Hematopoietic multipotent progenitor cell treated with erythropoietin and hydrocortisone succinate and interleukin-3 and kit ligand, for 6 days (in vitro differentiated cells): ENCODE measurements at places on chromosomes 7 and 10.

GRCh38 chr7:43559171-43559945, 23.6 kb upstream of the STK17A start:
- no peak for DNase-seq

GRCh38 chr7:27973625-27974024, 207.0 kb downstream of the JAZF1 start:
- DNase-seq: no peak

DNA sequence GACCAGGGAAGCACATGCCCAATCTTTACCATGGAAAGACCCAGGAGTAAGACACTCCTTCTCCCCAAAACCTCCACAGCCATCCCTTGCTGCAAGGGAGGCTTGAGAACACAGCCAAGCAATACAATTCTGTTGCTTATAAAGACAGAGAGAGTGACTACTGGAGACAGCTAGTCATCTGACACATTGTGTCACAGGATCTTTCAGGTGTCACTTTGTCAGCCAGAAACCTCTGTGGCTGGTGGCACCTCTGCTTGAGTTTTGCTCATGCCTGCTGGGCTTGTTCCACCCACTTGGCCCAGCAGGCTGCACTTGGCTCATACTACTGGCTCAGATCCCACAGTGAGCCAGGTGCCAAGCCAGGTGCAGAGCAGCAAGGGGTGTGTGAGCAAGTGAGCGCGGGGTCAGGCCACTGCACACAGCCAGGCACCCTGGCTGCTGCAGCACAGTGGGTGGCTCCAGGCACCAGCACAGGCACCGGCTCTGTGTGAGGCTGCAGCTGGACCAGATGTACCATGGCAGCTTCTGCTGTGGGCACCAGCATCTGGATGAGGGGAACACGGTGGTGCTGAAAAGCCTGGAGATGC, 12.4 kb upstream of the PRLHR start:
- no peak for DNase-seq

- DNase-seq: no peak
Measured at GRCh38 chr10:114271779-114272167, 32.7 kb downstream of the VWA2 start.

- no peak for DNase-seq
Measured at GRCh38 chr7:473870-474604, 45.6 kb downstream of the PDGFA start.

DNA sequence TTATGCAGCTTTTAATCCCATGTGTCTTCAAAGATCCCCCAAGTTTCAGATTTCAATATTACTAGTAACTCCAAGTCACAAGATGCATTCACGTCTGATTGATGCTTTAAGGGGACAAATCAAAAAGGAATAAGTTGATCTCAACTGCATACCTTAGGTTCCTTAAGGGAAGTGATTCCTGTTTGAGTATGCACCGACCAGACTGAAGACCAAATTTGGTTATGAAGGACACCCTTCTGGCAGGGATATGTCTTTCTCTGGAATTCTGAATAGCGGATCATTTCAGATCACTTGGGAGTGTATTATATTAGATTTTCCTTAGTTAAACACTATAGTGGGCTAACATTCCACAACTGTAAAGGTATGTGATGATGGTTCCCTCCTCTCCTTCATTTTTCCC, 4.3 kb downstream of the KIF5B start:
- no peak for DNase-seq

- DNase-seq: peak; percentile 51
Measured at GRCh38 chr7:101816595-101817470, 593 bp upstream of the CUX1 start.

- DNase-seq: no peak
Measured at GRCh38 chr7:104986628-104987259, 27.3 kb upstream of the KMT2E start.

GRCh38 chr10:77710081-77710551, 72.5 kb upstream of the KCNMA1 start:
- no peak for DNase-seq

GRCh38 chr10:123883673-123884320, 7.8 kb downstream of the CPXM2 start:
- DNase-seq: no peak

DNA sequence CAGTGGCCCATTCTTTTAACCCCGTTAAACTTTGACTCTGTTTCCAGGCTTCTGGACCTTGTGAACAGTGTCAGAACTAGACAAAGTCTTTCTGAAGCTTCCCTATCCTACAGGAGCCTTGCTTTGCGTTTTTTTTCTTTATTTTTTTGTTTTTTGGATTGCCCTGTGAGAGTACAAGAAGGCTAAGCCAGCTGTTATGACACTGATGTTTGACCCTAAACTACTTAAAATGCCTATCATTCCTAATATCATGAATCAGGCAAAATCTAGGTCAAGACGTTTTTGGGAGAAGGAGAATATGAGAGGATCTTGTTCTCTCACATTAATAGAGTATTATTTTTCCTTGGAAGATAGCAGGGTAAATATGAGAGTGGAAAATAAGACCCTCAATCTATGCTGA, 79.8 kb downstream of the EPDR1 start:
- no peak for DNase-seq

- DNase-seq: no peak
Measured at GRCh38 chr10:34811126-34811967, 3.7 kb downstream of the PARD3 start.

DNA sequence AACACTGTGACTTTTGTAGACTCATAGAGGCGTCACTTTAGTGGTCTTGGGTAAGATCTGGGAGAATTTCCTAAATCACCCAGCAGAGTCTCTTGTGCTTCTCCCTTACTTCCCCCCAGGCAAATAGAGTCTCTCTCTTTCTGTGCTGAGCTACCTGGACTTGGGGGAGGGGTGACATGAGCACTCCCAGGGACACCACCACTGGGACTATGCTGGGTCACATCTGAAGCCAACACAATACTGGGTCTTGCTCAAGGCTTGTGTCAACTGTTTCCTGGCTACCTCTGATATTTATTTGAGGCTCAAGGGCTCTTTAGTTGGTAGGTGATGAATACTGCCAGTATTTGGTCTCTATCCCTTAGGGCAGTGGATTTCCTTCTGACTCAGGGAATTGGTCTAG, 214.6 kb upstream of the TPK1 start:
- no peak for DNase-seq

DNA sequence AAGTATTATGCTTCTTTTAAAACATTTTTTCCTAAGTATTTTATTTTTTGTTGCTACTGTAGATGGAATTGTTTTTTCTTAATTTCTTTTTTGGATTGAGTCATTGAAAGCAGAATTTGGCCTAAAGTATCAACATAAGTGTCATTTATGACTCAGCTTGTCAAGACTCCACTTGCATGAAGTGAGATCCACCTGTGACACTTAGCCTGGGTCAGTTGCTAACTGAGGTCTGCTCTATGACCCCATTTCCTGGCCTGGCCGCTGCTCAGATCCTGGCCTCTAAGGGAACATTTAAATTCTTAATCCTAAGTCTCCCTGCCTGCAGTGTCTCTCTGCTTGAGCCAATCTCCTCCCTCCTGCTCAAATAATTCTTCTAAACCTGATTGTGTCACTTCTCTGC, 35.5 kb downstream of the TMEM270 start:
- DNase-seq: no peak

DNA sequence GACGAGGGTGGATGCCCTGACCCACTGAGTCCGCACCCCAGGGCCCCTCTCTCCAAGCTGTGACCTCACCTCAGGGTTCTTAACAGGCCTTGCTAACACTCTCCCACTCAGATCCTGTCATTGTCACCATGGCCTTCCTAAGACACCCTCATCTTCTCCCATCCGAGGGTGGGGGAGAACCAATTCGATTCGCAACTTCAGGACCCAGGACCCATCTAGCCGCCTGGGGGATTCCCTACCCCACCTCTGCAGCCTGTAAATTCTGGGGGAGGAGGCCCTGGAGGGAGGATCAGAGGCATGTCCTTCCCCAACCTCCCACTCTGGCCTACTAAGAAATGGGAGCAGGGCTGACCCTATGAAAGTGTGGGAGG, 17.4 kb downstream of the TRIM8 start:
- no peak for DNase-seq

- no peak for DNase-seq
Measured at GRCh38 chr7:19117870-19118608, 603 bp upstream of the TWIST1 start.

- no peak for DNase-seq
Measured at GRCh38 chr10:15238555-15239335, 70.3 kb upstream of the NMT2 start.

DNA sequence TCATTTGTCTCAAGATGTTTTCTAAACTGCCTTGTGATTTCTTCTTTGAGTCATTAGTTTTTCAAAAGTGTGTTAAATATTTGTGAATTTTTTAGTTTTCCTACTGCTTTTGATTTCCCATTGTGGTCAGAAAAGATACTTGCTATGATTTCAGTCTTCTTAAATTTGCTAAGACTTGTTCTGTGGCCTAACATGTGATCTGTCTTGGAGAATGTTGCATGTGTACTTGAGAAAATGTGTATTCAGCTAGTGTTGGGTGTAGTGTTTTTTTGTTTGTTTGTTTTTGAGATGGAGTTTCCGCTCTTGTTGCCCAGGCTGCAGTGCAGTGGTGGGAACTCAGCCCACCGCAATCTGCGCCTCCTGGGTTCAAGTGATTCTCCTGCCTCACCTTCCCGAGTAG, 28.6 kb downstream of the BMPR1A start:
- no peak for DNase-seq

- no peak for DNase-seq
Measured at GRCh38 chr7:25408876-25409275, 180.6 kb upstream of the NPVF start.

- no peak for DNase-seq
Measured at GRCh38 chr10:100733329-100733728, 12.1 kb upstream of the PAX2 start.

DNA sequence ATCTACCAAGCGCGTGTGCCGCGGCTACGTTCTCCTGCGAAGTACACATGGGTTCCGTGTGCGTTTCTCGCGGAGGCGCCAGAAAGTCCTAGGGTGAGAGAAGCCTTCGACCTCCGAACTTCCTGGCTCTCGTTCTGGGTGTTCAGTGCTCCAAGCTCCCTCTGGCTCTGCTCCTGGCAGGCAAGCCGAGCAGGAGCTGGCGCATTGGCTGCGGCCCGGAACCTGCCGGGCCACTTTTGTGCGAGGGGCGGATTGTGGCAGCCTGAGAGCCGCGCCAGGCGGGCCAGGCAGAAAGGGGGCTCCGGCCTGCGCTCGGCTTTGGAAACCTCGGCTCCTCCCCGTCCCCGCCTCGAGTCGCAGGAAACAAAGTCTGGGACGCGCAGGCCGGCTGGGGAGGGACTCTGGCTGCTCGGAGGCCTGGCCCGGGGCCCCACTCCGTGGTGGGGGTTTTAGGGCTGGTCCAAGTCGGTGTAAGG, 9.6 kb downstream of the EMX2 start:
- DNase-seq: peak; percentile 10

- DNase-seq: no peak
Measured at GRCh38 chr10:106956216-106956915, 208.1 kb downstream of the SORCS1 start.

DNA sequence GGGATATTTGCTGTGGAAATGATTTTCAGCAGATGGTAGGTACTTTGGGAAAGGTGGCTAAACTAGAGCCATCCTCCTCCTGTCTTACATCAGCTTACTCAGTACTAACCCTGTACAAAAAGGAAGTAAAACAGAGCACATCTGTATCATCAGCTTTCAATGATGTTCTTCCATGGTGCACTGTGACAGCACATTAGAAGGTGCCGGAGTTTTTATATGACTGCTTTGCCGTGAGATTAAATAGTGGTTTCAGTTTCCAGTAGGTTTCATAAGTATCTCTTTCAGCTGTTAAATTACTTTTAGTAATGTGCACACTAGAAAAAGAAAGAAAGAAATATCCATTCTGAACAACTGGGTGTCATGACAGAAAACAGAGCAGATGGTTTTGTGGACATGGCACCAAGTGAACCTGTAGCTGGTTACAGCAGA, 86.5 kb downstream of the ARID5B start:
- no peak for DNase-seq

GRCh38 chr10:126459032-126459831, 71.0 kb upstream of the ADAM12 start:
- no peak for DNase-seq

DNA sequence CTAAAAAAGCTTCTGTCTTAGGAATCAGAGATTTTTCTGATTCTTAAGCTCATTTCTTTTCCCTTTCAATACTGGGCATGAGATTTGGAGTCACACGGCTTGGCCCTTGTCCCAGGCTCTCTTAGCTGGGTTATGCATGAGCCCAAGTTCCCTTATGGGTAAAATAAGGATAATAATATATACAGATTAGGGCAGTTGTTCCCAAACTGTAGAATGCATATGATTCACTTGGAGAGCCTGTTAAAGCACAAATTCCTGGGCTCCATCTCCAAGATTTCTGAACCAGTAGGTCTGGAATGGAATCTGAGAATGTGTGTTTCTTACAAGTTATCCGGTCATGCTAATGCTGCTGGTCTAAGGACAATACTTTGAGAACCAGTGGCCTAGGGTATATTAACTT, 154.0 kb downstream of the REEP3 start:
- no peak for DNase-seq

- DNase-seq: no peak
Measured at GRCh38 chr7:25006276-25006675, 26.3 kb upstream of the OSBPL3 start.

- DNase-seq: no peak
Measured at GRCh38 chr10:112678987-112679386, 232.0 kb downstream of the VTI1A start.

DNA sequence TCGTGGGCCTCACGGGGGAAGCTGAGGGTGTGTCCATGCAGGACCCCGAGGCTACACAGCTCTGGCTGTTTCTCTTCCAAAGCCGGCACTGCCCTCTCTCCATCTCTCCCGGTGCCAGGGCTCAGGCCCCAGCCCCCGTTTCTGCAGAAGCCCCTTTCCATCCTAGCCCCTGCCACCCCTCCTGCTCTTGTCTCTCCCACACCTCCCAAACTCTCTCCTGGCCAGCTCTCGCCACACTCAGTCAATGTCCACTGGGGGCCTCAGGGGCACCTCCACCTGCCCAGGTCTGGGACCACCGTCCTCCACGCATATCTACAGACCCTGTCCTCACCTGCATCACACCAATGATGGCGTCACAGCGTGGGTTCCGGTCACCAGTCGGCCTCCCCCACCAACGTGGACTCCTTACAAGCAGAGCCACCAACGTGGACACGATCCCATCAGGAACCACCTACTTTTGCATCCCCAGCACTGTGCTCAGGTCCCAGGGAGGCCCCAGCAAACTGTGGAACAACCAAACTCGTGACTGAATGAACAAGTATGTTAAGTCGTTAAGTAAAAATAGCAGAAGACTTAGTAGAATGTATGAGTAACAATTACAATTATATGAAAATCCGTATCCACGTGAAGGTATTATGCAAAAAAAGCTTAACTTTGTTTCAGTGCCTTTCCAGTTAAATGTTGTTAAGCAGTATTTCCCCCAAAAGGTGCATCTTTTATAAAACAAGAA, 38.4 kb downstream of the DIP2C start:
- no peak for DNase-seq

DNA sequence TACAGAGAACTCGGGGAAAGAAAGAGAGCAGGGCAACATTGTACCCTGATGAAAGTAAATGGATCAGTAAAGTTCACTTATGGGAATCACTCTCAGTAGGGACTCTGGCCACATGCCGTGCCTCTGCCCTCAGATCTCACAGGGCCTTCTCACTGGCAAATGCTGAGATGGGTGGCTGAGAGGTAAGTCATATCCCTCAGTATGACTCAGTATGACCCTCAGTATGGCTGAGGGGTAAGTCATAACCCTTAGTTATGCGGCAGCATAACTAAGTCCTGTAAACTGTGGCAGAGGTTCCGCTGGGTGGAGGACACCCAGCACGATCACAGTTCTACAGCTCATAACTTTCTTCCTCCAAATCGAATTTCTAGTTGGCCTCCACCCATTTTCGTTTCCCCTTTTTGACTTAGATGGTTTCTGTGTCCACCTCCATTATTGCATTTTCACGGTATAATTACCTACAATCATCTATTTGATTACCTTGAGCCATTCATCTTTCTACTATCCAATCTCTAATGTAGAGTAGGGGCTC, 26.5 kb upstream of the WNT16 start:
- no peak for DNase-seq
